NCI-H226 (cell line): ENCODE measurements at places on chromosomes 11 and 22.

DNA sequence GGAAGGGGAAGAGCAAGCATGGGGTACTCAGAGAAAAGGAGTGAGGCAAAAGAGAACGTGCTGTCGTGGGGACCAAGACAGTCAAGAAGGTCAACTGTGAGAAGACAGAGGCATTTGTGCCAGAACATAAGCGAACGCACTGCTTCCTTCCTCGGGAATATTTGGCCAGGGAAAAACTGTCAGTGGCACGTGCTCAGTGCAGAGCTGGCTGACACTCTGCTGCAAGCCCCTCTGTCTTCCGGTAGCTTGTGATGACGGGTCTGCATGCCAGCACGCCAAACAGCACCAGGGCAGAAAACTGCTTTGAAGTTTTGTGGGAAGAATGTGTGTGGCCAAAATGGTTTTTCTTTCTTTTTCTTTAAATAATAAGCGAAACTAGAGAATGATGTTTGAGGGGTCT is 60.6 kb downstream of the SMCO4 start:
- no peak for DNase-seq

DNA sequence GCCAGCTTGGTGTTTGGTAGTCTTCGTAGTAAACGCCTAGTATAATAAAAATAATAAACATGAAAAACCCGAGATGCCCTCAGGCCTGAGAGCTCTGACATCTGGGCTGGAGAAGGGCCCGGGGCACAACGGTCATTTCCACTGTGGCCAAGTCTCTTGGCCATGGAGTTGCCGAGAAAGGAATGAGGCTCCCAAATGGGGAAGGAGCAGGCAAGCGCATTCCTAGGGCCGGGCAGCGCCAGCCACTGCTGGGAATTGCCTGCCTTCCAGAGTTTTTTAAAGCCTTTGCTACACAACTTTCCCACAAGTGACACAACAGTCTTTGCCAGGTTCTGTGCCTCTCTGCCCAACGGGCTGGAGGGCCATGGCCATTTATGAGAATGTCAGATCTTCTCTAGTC is 103.4 kb downstream of the NAV2 start:
- DNase-seq = peak; percentile 34

GRCh38 chr22:31332010-31332409 is 14.1 kb downstream of the PATZ1 start:
- no peak for DNase-seq

GRCh38 chr11:61201476-61201875 is 1.8 kb upstream of the PGA3 start:
- DNase-seq = no peak

DNA sequence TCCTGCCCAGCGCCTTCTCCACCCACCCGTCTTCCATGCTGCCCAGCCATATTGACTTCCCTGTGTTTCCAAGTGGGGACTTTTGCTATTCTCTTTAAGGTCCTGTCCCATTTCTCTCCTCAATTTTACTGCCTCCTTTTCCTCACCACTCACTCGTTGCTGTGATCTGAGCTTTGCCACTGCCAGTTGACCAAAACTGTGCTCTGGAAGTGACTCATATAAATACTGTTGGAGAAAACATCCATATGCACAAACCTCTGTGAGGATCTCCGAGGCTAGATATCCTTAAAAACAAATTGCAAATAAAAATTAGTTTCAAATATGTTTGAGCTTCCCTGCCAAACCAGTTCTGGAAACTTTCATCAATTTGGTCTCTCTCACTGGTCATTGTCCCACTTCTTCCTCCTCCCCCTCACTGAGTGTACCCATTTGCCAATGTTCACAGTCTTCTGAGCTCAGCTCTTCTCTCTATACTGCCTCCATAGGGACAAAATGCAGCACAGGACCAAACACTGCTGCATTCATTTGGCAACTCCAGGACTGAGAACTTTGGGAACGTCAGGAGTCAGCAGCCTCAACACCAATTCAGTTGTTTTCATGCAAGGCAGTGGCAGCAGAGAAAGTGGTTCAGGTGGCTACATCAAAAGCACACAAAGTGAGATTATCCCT is 34.0 kb upstream of the MMP13 start:
- DNase-seq = no peak

DNA sequence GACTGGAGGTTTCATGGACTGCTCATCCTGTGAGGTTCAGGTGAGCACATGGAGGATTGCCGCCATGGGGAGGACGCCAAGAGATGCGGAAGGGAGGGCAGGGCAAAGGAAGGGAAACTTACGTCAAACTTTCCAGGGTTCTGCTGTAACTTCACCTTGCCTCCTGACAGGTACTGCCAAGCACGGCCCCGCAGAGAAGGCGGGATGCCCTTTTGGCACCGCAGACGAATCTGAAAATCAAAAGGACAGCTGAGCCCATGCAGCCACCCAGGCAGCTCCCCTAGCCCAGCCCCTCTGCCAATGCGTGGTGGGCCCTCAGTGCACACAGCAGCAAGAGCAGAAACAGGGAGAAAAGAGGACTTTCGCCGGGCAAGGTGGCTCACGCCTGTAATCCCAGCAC is 10.0 kb upstream of the CASTOR1 start:
- DNase-seq = no peak

DNA sequence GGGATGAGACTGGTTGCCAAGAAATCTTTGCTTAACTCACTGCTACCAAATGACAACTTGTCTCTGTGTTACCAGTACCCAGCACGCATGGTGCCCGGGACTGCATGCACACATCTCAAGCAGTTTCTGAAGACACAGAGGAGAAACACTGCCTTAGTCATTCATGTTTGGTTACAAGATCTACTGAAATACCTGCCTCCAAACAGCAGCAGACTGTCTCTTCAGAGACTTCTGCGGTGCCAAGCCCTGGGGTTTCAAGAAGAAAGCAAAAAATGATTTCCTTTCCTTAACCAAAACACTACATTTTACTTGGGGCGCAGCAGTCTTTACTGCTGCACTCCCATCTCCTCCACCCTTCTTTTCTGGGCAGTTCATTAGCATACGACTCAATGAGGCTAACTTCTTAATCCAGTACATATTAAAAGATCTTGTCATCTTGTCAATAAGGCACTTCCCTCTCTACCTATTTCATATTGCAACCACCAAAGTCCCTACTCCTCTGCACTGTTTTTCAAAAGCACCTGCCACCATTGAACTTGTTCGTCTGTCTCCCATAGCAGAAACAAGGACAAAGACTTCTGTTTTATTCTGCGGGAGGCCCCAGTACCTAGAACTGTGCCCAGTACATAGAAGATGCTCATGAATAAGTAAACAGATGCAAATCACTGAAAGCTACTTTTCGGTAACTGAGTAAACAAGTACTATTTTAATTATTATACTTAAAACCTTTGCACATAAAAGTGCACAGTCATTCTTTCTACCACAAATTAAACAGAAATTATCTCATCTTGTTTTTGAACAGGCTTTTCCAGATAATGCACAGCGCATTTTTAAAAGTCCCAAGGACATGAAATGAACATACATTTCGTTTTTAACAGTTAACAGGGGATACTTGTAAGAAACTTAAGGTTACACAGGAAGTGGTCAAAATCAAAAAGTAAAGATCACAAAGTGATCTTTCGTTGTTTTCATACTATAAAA is 4.0 kb downstream of the NAP1L4 start:
- no peak for DNase-seq

DNA sequence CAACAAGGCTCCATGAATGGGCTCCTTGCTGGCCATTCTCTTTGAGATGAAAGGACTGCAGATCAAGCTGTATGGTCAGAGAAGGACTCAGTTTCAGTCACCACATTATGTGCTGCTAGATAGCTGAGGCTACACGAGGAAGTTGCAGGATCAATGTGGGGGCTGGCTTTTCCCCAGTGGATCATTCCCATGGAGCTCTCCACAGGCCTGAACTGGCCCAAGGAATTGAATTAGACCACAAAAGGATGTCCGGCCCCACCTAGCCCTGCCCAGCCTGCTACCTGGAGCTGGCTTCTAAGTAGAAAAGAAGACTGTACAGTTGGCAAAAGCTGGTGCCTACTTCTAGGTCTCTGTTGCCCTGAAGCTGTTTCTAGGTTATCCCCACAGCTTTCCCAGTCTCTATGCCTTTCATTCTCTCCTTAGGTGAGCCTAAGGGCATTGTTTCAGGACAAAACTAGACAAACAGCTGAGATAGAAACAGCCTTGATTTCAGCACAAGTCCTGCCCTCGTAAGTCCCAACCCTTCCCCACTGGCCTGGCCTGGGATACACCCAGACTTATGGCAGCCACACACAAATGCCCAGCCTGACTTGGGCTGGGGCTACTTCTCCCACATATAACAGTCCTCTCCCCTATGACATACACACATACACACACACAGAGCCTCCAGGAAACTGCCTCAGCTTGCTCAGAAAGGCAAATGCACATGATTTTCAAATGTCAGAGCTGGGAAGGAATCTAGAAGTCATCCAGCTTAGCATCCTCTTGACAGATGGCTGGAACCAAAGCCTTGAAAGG is 129.1 kb upstream of the NCAM1 start:
- no peak for DNase-seq

GRCh38 chr11:113555071-113555619 is 79.9 kb upstream of the DRD2 start:
- DNase-seq = no peak

DNA sequence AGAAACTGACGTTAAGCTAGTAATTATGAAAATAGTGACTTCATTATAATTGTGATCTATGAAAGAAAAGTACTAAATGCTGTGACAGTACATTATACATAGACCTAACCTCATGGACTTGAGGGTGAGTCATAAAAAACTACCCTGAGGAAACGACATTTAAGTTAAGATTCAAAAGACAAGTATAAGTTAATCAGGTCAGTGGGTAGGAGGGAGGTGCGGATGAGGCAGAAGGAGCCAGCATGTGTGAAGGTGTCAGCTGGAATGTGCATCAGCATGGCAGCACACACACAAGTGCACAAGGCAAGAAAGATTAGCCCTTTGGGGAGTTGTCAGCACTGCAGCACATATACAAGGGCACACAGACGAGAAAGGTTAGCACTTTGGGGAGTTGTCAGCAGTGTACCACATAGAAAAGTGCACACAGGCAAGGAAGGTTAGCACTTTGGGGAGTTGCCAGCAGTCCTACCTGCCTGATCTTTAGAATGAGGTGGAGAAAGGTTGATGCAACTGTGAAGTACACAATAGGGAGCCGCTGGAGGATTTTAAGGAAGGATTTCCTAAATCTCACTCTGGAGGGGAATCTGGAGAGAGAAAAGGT is 31.6 kb upstream of the CAVIN3 start:
- no peak for DNase-seq
